ENCODE measurements at places on chromosomes 2 and 18.
A peak's percentile ranks its signal among the peaks of the same experiment; 100 is the strongest.

DNA sequence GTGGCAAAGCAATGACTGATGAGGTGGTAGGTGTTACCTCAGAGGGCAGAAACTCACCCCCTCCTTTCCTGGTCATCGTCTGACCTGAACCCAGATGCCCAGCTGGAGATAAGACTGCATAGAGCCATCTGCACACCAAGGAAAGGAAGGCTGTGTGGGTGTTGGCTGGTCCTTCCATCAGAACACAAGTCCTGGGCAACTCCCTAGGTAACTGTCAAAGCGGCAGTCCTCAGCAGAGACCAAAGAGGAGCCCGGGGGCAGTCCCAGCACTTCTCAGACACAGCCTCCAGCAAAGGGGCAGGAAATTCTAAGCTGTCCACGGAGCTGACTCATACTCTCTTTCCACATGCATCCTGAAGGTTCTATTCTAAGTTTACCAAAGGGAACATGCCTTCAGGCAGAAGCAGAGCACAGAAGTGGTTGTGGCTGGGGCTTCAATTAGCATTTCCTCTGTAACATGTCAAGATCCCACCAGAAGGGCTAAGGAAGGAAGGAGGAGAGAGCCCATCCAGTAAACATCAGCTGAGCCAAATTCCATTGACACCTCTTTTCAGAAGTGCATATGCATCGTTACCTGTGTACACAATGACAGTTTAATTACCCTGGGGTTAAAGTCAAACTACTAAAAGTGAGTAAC lies 54.7 kb downstream of the SPRED2 start:
- DNase-seq, result no peak

GRCh38 chr2:217409949-217410680 lies 550.3 kb upstream of the TNP1 start:
- DNase-seq, result no peak

GRCh38 chr2:102253140-102253752 lies 58.1 kb upstream of the IL1RL1 start:
- no peak for DNase-seq

- no peak for DNase-seq
Observed at GRCh38 chr18:41058351-41059125, 896.5 kb upstream of the PIK3C3 start.

DNA sequence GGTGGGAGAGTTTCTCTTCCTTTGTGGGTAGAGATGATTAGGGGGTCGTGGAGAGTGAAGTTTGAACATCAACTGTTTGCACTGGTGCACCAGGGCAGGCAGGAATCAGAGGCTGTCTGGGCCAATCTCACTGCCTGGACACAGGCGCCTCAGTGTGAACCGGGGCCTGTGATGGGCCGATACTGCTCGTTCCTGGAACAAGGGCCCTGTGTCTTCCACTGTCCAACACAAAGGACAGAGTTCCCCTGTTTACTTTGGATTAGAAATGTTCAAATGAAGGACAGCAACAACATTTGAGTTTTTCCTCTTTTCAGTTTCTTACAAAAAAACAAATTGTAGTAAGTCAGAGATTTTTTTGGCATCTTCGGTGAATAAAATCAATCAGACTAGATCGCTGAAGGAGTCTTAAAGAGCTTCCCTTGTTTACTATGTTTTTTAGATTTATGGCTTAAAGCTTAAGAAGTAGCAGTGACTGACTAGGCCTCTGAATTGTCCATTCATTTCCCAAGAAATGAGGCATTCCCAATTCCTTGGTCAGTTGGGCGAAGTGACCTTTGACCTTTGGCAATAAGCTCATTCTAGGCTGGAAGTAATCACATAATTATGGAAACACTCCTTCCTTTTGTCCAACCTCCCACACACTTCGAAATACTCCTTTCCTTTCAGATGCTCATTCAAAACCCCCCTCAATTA lies 11.6 kb upstream of the TGFA start:
- DNase-seq, result no peak

- no peak for DNase-seq
Observed at GRCh38 chr2:34105006-34105767, 506.1 kb upstream of the FAM98A start.

DNA sequence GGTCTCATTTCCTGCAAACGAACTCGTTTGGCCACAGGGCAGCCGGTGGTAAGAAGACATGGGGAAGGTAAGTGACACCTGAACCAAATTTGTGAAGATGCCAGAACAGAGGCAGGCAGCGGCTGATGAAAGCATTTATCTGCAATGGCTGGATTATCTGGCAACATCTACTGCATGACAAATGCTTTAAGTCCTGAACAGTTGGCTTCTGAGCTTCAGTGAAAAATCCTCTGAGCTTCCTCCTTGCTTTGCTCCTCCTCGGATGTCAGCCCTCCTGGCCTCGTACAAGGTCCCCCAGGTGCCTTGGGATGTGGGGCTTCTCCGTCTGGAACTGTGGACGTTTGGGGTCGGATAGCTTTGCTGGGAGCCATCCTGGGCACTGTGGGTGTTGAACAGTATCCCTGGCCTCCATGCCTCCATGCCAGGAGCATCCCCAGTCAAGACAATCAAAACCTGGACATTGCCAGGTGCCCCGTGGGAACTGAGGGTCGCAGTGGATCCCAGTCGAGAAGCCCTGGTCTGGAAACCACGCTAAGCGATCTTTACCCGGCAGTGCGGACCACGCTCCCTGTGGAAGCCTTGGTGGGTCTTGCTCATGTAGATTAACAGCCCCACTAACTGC lies 49.3 kb downstream of the KCNG2 start:
- no peak for DNase-seq

- DNase-seq, result peak; percentile 11
Observed at GRCh38 chr2:14255135-14255820, 377.2 kb upstream of the LRATD1 start.

DNA sequence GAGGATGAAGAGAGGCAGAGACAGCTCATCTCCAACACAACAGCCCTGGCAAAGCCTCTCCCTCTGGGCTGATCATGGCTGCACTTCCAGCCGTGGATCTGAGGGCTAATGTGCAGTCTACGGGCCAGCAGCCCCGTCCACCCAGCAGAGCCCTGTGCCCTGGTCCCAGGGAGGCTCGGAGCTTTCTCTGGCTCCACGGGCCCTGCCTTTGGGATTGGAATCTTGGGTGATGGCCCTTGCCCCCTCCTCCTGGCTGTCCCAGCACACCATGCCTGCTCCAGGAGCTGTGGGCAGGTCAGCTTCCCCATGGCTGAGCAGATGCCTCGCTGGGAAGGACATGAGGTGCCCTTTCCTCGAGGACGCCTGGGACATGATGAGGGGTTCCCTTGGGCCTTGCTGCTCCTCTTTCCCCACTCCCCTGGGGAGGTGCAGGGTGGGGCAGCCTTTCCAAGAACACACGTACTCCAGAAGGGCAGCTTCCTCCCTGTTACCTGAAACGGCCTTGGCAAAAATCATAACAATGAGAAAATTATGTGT lies 66.9 kb downstream of the C18orf63 start:
- no peak for DNase-seq

DNA sequence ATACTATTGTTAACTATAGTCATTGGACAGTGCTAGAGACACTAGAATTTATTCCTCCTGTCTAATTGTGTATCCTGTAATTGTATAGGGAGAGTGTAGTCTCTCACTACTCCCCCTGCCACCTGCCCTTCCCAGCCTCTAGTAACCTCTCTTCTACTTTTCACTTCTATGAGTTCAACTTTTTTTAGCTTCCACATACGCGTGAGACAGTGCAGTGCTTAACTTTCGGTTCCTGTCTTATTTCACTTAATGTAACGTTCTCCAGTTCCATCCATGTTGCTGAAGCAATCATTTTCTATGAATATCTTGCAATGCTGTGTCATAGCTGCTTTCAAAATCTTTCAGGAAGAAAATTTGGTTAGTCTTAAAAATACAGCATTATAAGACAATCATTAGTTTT lies 22.8 kb upstream of the RUFY4 start:
- DNase-seq, result no peak

DNA sequence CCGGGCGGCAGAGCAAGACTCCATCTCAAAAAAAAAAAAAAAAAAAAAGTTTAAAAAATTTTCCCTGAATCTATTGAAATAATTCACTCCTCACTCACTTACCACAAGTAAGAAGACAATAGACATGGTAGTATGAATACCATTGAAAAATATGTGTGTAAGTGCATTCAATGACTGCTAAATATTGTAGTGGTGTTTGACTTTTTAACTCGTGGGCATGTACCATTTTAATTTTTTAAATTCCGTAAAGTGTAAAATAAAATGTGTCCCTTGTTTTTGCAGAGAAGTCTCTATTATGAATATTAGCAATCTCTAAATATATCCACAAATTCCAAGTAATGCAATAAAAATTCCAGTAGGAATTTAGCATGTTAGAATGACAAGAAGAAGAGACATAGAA lies 134.1 kb downstream of the COPS8 start:
- no peak for DNase-seq

DNA sequence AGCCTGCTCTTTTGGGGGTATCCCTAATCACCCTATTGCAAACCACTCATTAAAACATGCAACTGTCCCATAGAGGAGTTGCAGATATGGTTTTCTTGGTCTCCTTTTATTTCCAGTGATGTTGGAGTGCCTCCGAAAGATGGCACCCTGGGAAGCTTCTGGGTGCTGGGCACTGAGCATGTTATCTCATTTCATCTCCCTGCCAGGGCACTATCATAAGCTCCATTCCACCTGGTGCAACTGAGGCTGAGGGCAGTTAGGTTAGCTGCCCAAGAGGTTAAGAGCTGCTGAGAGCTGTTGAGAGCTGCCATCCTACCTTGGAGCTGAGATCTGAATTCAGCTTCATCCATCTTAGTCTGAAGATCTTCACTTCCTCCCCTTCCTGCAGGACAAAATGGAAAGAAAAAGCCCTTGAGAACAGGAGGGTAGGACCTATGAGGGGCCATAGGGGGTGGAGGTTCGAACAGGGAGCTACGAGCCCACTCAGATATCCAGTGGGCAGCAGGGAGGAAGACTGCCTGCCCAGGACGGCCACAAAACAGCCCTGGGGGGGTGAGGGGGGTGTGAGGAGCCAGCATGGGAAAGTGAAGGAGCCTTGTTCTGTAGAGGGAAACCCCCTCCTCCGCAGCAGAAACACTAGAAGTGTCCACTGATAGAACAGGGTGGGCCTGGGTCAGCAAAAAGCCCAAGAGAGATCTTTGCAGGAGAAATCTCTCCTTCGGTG lies 202.5 kb downstream of the ZFP36L2 start:
- DNase-seq, result no peak

GRCh38 chr18:46723856-46724415 lies 32.9 kb downstream of the ST8SIA5 start:
- DNase-seq, result no peak

DNA sequence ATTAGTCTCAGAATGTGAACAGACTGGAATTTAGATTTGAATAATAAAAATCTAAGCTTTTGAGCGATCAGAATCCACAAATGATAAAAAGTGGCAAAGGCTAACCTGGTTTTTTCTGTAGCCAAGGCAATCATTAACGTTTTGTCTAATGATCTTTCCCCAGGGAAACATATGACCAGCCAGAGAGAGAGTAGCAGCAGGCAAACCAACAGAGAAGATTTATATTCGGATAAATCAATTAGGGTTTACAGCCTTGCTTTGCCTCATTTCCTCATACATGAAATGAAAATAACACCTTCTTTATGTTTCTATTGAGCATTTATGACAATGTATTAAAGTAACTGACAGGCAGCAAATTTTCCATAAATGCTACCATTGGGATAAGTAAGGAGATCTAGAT lies 14.5 kb downstream of the TIA1 start:
- no peak for DNase-seq

GRCh38 chr18:49685231-49685942 lies 123.5 kb downstream of the LIPG start:
- no peak for DNase-seq

DNA sequence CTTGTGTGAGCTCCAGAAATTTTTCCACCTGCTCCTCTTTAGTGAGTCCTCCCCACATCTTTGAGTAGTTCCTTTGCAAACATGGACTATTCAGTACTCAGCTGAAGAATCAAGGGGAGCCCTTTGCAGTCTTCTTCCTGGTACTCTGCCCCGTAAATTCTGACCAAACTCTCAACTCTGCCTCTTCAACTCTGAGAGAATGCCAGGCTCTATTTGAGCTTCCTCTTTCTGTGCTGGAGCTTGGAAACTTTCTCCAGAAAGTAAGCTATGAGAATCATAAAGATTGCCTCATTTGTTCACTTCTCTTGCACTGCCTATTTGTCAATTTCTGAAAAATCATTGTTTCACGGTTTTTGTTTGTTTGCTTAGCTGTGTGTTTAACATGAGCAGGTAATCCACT lies 7.4 kb upstream of the STAT4 start:
- no peak for DNase-seq

DNA sequence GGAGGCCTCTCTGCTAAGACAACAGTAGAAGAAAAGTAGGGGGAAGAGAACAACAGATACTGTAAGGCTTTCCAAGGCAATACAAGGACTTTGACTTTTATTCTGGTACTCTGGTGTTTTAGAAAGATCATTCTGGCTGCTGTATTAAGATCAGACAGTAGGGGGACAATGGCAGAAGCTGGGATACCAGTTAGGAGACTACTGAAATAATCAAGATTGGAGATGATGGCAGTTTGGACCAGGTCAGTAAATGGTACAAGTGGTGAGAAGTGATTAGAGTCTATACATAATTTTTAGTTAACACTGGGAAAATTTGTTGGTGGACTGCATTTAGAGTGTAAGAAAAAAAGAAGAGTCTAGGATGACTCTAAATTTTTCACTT lies 139.7 kb downstream of the ROCK1 start:
- peak; percentile 14 for DNase-seq

DNA sequence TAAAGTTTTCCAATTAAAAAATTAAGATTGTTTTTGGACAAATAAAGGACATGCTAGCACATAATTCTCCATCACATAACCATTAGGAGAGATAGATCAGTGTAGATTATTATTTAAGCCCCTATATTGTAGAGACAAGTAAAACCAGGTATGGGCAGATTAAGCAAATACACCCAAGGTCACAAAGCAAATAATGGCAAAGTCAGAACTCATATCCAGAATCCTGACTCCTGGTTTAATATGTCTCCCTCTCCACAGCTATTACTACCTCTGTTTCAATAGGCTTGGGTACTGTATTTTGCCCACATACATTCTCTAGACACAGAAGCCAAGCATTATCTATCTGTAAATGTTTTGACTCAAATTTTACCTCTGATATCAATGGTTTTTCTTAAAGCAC lies 282.3 kb downstream of the EPHA4 start:
- no peak for DNase-seq

GRCh38 chr18:29041976-29042375 lies 865.0 kb upstream of the CDH2 start:
- no peak for DNase-seq

GRCh38 chr18:48105317-48105716 lies 174.9 kb upstream of the SMAD2 start:
- DNase-seq, result no peak
